ENCODE measurements at places on chromosomes 6 and 20. TPM values are rescaled to one million over a fixed set of nuclear protein-coding genes. Genes with fewer than 3 reads are reported as not detected.

The ZNF165 gene
- 0.83 TPM for total RNA-seq

The DZANK1 gene
- total RNA-seq: 1.4 TPM

The MEI4 gene
- total RNA-seq: 0.17 TPM

The MRAP2 gene
- total RNA-seq: 0.32 TPM

The VSX1 gene
- 0.83 TPM for total RNA-seq

The ACSS1 gene
- total RNA-seq: 55.2 TPM
